ENCODE measurements at places on chromosomes 7 and 10. TPM values are rescaled to one million over a fixed set of nuclear protein-coding genes. Genes with fewer than 3 reads are reported as not detected.

The TMEM270 gene
- total RNA-seq = not detected

The RBP4 gene
- not detected for total RNA-seq

The NXPH1 gene
- total RNA-seq = not detected

The POLR1F gene
- 32.2 TPM for total RNA-seq

The SEC23IP gene
- 52.0 TPM for total RNA-seq

The SLC18A3 gene
- not detected for total RNA-seq

The XRCC2 gene
- 2.9 TPM for total RNA-seq

The GNG11 gene
- 284 TPM for total RNA-seq

The TRIP6 gene
- 92.8 TPM for total RNA-seq

The IFIT1B gene
- total RNA-seq = not detected

The EN2 gene
- total RNA-seq = not detected

The PRKAR2B gene
- 18.9 TPM for total RNA-seq

The ACSL5 gene
- total RNA-seq = 26.7 TPM

The CPA2 gene
- not detected for total RNA-seq
